ENCODE measurements at places on chromosomes 3 and 15. TPM values are rescaled to one million over a fixed set of nuclear protein-coding genes. Genes with fewer than 3 reads are reported as not detected.

- no peaks in the 10 kb centered on the region for H3K27me3 ChIP-seq
- no peak for DNase-seq
- no peak overlapping the region for H3K27ac ChIP-seq
- no peaks in the 10 kb centered on the region for H3K36me3 ChIP-seq
- H3K4me1 ChIP-seq: no peaks in the 10 kb centered on the region
- H3K4me3 ChIP-seq: no peak overlapping the region
Measured at GRCh38 chr3:11953350-11953749, 50.8 kb upstream of the SYN2 start.

DNA sequence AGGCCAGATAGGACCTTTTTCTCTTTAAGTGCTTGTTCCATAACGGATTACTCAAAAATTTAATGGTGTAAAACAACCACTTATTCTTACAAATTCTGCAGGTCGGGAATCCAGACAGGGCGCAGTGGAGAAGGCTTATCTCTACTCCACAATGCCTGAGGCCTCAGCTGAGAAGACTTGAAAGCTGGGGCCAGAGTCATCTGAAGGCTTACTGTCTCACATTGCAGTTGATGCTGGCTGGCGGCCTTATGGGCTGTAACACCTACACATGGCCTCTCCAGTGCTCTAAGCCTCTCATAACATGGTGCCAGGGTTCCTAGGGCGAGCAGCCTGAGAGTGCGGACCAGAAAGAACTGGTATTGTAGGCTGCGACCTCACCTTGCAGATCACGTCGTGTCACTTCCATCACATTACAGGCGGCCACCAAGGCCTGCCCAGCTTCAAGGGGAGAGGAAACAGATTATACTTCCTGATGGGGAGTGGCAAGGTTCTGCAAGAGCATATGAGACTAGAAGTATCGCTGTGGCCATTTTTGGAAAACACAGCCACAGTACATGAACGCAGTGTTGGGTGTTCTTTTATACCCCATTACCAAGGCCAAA, 32.4 kb downstream of the CMTM7 start:
- no peaks in the 10 kb centered on the region for H3K27me3 ChIP-seq
- peak overlapping the region; percentile 5 for H3K27ac ChIP-seq
- H3K4me3 ChIP-seq: no peak overlapping the region
- H3K36me3 ChIP-seq: no peaks in the 10 kb centered on the region
- peaks cover 20% of the 10 kb centered on the region for H3K4me1 ChIP-seq
- DNase-seq: no peak

DNA sequence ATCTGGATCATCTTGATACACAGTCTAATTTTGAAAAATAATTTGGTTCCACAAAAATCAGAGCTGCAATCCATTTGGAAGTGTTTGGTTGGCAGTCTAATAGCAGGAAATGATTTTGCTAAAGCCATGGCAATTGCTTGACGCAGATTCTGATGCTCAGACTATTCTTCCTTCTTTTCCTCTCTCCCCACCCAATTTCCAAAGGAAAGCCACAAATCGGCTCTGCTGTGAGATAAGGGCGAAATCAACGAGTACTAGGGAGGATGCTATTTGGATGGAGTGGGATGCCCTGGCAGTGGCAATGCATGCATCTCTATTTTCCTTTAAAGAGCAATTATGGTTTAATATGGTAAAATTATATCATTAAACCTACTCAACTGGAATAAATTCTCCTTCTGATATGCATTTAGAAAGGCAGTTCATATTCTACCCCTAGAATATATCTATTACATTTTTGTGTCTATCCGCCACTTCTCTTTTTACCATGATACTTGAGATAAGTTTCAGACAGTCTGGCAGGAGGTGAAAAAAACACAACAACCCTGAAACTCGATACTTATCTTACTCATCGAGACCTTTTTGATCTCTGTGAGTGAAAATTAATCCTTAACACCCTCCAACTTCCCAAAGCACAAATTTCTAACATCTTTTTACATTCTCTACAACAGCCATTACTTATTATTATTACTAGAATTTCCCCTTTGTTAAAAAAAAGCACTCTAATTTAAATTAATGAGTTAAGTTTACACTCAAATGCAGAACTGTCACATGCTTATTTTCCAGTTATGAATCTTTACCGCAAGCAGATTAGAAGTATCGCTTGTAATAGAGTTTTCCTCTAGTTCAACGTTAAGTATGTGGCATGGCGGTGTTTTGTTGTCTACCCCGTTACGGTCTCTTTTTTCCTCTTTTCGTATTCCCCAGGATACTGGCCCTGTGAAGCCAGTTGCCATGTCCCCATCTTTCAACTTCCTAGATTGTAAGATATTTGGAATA, 433.3 kb downstream of the FOXP1 start:
- H3K4me3 ChIP-seq: no peak overlapping the region
- H3K27me3 ChIP-seq: no peaks in the 10 kb centered on the region
- H3K27ac ChIP-seq: no peak overlapping the region
- no peak for DNase-seq
- peaks cover 11% of the 10 kb centered on the region for H3K4me1 ChIP-seq
- H3K36me3 ChIP-seq: no peaks in the 10 kb centered on the region

- no peaks in the 10 kb centered on the region for H3K36me3 ChIP-seq
- H3K27me3 ChIP-seq: no peaks in the 10 kb centered on the region
- no peak for DNase-seq
Measured at GRCh38 chr3:98612996-98613517, 19.6 kb upstream of the CPOX start.

DNA sequence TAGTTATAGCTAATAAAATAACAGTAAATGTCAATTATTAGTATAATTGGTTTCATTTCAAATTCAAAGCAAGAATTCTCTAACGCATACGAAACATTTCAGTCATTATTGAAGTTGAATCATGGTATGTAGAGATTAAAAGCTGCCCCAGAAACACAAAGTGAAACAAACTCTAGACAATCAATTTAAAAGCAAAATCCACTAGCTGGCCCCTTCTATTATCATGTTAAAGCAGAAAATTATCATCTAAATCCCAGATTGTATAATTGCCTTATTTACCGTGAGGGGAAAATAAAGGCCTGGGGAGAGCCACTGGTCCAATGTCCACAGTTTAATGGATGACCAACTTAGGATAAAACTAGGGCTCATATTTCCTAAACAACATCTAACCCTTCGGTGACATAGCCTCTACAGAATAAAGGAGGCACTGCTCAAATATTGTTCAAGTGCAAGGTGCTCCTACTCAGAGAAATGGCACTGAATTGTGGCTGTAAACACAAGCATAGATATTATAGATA, 110.9 kb upstream of the THRB start:
- no peaks in the 10 kb centered on the region for H3K27me3 ChIP-seq
- no peaks in the 10 kb centered on the region for H3K36me3 ChIP-seq
- H3K4me1 ChIP-seq: no peaks in the 10 kb centered on the region
- no peak overlapping the region for H3K4me3 ChIP-seq
- H3K27ac ChIP-seq: no peak overlapping the region

DNA sequence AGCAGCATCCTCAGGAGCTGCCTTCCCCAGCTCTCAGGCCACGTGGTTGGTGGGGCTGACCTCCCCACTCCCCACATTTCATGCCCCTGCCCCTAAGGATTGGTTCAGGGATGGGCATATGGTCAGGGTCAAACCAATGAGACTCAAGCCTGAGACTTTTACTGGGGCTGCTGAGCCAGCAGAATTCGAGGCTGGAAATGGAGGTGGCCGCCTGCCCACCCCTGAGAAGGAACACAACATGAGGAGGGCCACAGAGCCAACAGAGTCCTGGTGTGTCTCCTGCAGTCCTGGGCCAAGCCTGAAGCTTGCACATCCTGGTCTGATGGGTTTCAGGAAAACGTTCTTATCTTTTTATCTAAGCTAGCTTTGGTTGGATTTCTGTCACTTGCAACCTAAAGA, 5.9 kb downstream of the EHD4 start:
- no peaks in the 10 kb centered on the region for H3K4me1 ChIP-seq
- no peak overlapping the region for H3K27ac ChIP-seq
- H3K36me3 ChIP-seq: no peaks in the 10 kb centered on the region
- DNase-seq: no peak
- H3K4me3 ChIP-seq: no peak overlapping the region

GRCh38 chr15:68304589-68305337, 27.2 kb downstream of the FEM1B start:
- no peaks in the 10 kb centered on the region for H3K36me3 ChIP-seq
- DNase-seq: peak; percentile 15
- H3K4me3 ChIP-seq: no peak overlapping the region
- H3K27ac ChIP-seq: no peak overlapping the region
- no peaks in the 10 kb centered on the region for H3K27me3 ChIP-seq
- H3K4me1 ChIP-seq: peaks cover 2% of the 10 kb centered on the region

DNA sequence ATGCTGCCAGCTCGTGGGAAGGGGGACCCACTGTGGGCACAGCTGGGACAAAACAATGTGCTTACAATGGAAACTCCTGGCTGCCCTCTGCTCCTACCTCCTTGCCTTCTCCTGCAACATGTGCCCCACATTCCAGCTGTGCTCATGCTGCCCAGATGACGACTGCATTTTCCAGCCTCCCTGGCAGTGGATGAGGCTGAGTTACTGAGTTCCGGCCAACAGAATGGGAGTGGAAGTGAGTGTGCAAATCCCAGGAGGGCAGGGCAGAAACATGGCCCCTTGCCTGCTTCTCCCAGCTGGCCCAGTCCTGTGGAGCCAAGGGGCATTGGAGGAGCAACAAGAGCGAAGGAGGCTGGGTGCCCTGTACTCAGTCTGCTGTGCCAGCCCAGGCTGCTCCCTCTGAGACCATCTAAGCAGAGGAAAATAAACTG, 17.1 kb downstream of the KLF15 start:
- H3K36me3 ChIP-seq: no peaks in the 10 kb centered on the region
- no peak overlapping the region for H3K27ac ChIP-seq
- H3K27me3 ChIP-seq: no peaks in the 10 kb centered on the region
- peak; percentile 13 for DNase-seq

DNA sequence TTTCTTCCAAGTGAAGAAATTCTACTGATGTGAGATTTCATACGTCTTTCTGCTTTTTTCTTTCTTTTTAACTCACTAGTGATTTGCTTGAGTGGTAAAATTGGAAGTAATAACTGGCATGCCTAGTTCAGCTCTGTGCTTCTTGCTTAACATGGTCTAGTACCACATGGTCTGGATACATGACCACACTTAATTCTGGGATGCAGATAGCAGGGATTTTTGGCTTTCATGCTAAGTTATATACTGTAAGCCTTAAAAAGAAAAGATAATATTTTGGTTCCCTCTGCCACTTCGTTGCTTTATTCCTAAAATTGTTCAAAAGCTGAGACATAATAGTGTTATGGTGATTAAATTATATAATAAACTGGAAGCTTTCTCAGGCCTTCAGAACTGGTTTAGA, 174.3 kb downstream of the OXSM start:
- H3K27me3 ChIP-seq: no peaks in the 10 kb centered on the region
- no peak overlapping the region for H3K4me3 ChIP-seq
- H3K36me3 ChIP-seq: no peaks in the 10 kb centered on the region
- no peaks in the 10 kb centered on the region for H3K4me1 ChIP-seq
- no peak for DNase-seq
- no peak overlapping the region for H3K27ac ChIP-seq

DNA sequence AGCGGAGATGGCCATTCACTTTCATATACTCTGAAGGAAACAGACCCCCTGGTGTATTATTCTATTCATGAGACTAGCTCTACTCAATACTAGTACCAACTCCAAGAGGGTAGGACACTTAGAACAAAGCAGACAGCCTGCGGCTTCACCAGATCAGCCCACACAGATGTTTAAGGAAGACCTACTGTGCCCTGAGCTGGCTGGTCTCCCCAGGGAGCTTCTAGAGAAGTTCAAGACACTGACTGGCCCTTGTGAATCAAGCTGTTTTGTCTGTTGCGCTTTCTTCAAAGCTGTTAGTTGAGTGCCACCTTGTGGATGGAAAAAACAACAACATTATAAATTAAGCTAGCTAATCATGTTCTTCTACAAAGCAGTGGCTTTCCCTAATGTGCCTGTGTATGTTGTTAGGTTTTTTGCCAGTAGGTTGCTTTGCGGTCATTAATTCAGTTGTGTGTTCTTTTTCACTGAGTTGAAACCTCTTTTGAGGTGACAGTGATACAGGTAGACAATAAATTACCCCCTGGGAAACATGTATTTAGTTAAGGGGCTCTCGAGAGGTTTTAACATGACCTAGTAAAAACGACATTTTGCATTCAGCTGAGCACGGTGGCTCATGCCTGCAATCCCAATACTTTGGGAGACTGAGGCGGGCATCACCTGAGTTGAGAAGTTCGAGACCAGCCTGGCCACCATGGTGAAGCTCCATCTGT, 64.2 kb upstream of the MYZAP start:
- no peaks in the 10 kb centered on the region for H3K36me3 ChIP-seq
- no peak for DNase-seq
- no peaks in the 10 kb centered on the region for H3K27me3 ChIP-seq
- H3K4me1 ChIP-seq: no peaks in the 10 kb centered on the region

DNA sequence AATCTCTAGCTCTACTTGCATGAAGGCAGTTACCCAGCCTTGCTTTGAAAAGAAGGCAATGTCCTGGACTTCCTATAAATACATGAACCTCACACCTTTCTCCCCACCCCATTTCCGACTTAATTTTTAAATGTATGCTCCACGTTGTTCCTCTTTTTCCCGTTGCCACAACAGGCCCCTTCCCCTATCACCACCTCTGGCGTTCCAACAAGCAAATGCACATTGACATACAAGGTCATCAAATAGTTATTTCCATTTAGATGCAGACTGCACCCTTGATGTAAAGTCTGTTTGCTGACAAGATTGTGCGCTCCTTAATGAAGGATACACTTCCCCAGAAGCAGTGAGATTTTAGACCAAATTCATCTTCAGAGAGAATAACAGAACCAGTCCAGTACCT, 260.7 kb upstream of the UMPS start:
- no peaks in the 10 kb centered on the region for H3K4me1 ChIP-seq
- DNase-seq: no peak
- no peaks in the 10 kb centered on the region for H3K36me3 ChIP-seq
- H3K4me3 ChIP-seq: no peak overlapping the region
- H3K27me3 ChIP-seq: no peaks in the 10 kb centered on the region

DNA sequence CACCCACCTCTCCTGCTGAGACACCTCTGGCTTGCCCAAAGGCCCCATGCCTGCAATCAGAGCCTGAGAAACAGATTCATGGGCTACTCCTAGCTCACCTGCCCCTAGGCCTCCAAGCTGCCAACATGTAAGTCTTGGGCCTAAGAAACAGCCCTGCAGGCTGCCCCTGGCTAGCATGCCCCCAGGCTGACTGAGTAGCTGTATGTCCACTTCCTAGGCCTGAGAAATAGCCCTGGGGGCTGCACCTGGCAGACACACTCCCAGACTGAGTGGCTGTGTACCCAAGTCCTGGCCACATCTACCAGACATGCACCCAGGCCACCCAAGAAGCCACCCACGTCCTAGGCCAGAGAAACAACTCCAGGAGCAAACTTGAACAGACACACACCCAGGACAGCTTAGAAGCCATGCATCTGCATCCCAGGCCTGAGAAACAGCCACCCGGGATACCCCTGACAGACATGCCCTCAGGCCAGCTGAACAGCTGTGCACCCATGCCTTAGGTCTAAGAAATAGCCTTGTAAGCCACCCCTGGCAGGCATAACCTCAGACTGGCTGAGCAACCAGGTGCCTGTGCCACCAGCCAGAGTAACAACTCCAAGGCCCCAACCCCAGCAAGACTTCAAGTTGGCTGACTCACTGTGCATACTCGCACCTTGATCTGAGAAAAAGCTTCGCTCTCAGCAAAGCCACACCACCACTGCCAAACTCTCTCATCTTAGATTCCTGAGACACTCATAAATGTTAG, 12.0 kb upstream of the NRG4 start:
- H3K4me1 ChIP-seq: no peaks in the 10 kb centered on the region
- DNase-seq: no peak
- H3K27me3 ChIP-seq: no peaks in the 10 kb centered on the region
- H3K36me3 ChIP-seq: no peaks in the 10 kb centered on the region

The GOLGA8H gene
- not detected for total RNA-seq

The GOLGA6L10 gene
- total RNA-seq: 1.8 TPM

The GOLGA6B gene
- total RNA-seq: not detected

The DNAJB11 gene
- total RNA-seq: 72.5 TPM

The PCSK6 gene
- total RNA-seq: 29.9 TPM

All from colonic mucosa (tissue), 4 donors.